ENCODE measurements at places on chromosomes 12 and 14.

- no peak for DNase-seq
Measured at GRCh38 chr12:118307069-118307954, 65.4 kb downstream of the TAOK3 start.

GRCh38 chr14:32087173-32087861 is 10.2 kb downstream of the ARHGAP5 start:
- DNase-seq, result peak; percentile 37

GRCh38 chr12:94615260-94616181 is 34.8 kb downstream of the TMCC3 start:
- DNase-seq, result no peak

- DNase-seq, result no peak
Measured at GRCh38 chr14:95541346-95541745, 6.5 kb downstream of the GLRX5 start.

GRCh38 chr14:36268121-36268520 is 52.3 kb downstream of the MBIP start:
- DNase-seq, result peak; percentile 88

- no peak for DNase-seq
Measured at GRCh38 chr12:69150083-69150795, 89.1 kb upstream of the CPSF6 start.

DNA sequence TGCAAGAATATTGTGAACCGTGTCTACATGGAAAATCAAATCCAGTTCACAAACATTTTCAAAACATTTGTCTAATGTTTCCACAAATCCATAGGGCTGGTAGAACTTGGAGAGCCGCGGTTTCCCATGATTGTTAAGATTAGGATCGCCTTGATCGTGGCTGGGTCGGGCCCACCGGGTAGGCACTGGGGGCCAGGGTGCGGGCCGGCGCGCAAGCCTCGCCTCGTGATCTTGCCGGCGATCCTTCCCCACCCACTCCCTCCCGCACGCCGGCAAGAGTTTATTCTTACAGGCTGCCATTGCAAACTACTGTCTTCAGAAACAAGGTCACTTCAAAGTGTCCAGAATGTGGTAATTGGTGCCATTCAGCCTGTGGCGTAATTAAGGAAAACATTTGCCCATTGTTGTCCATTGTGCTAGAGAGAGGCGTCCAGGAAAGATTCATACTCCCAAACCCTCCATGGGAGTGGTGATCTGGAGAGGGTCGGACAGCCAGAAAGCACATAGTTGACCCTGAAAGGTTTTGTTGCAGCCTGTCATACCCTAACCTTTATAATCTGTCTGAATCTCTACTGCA is 95.5 kb downstream of the BORCS5 start:
- no peak for DNase-seq

GRCh38 chr14:23056956-23057756 is at the start of gene CDH24:
Gene CDH24, minus strand, starts transcription at chr14:23057520. Its CDS starts 1,787 bp downstream, at chr14:23055733.
- DNase-seq, result no peak

DNA sequence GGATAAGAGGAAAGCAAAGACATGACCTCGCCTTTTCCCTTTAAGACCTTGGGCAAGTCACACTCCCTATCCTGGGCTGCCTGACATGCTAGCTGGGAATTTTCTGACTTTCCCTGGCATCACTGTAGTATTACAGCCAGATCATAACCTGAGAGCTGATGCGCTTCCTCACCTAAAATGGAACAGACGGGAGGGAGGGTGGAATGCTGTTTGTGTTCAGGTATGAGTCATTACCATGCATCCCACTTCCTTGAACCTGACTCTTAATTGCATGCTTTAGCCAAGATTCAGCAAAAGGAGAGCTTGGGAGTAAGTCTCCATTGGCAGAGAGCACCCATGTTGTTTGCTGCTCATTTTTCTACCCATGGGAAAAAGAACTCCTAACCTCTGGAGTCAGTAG is 156.5 kb downstream of the KCNK10 start:
- no peak for DNase-seq

DNA sequence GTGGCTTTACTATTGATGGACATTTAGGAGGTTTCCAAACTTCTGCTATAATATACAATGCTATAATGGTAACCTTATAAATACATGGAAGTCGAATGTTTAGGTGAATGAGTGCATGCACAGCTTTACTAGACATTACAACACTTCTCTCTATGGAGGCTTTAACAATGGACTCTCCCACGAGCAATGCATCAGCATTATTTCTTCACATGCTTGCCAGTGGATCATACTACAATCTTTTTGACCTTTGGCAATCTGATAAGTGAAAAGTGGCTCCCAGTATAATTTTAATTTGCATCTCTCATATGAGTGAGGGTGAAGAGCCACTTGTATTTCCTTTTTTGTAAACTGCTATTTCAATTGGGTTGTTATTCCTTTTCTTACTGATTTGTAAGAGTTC is 18.2 kb downstream of the RDH12 start:
- no peak for DNase-seq

DNA sequence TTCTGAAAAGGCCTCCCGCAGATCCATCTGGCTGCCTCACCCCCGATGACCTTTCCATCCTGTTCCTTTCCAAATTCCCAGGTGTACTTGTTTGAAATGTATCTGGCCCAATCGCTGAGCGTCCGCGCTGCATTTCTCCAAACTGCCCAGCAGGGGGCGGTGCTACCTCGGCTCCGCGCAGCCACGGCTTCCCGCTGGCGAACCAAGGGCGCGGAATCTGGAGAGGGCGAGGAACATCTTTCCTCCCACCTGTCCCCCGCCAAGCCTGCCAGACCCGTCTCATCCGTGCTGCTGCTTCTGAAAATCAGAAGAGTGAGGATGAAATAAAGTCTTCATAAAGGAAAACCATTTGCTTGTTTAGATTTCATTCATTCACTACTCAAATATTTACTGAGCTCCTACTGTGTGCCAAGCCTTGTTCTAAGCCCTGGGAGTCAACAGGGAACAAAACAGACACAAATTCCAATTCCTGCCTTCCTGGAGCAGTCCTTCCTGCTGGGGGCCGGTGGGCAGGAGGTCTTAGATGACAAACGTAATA is 16.8 kb upstream of the MYL2 start:
- DNase-seq, result peak; percentile 91

DNA sequence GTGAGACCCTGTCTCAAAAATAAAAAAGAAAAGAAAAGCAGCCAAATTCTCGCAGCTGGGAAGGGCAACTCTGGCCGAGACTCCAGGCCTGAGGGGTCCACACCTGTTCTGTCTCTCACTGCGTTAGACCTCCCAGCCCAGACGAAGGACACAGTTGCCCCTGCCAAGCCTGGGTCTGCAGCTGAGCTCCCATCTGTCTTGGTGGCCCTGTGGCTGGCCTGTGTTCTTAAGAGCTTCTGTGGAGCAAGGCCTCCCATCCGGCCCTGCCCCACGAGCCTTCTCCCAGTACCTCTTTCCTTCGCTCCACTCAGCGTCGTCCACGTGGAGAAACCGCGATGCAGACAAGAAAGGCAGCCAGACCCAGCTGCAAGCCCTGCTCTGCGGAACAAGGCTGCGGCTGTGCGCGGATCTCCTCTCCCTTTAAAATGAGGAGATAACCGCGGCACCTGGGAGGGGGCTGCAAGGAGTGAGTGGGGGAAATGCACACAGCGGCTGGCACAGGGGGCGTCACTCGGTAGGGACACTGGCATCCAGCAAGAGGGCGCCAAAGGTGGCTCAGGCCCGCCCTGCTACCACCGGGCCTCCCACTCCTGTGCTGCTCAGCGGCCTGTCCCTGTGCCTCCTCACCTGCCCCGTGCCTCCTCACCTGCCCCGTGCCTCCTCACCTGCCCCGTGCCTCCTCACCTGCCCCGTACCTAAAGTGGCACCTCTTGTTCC is 42.4 kb downstream of the LRRC74A start:
- DNase-seq, result no peak

- no peak for DNase-seq
Measured at GRCh38 chr12:123076604-123077297, 74.1 kb downstream of the PITPNM2 start.

GRCh38 chr12:124379938-124380754 is 85.3 kb downstream of the RFLNA start:
- no peak for DNase-seq
